Activated CD8-positive, alpha-beta T cell treated with anti-CD3 and anti-CD28 coated beads for 36 hours (primary cell): ENCODE measurements at places on chromosomes 7 and 10. TPM values are rescaled to one million over a fixed set of nuclear protein-coding genes. Genes with fewer than 3 reads are reported as not detected.
A peak's percentile ranks its signal among the peaks of the same experiment; 100 is the strongest.

- no peak for DNase-seq
- no peaks in the 10 kb centered on the region for H3K27me3 ChIP-seq
- H3K4me1 ChIP-seq: no peaks in the 10 kb centered on the region
- H3K36me3 ChIP-seq: no peaks in the 10 kb centered on the region
- H3K4me3 ChIP-seq: no peak overlapping the region
Measured at GRCh38 chr10:81569488-81569887, 305.5 kb upstream of the NRG3 start.

DNA sequence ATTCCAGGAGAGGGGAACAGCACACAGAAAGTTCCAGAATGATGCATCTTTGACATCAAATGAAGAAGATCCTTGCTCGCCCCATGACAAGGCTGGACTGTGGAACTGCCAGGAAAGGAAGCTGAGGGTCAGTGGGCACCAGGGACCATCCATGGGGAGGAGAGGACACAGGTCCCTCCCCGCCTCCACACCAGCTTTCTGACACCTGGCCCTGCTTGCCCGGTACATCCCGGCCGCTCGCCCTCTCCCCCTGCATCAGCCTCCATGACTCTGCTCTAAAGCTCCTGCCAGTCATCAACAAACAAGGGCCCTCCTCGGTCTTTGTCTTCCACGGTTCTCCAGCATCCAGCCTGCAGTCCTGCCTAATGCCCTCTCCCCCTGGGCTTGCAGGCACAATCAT lies 222.3 kb downstream of the GRID1 start:
- no peaks in the 10 kb centered on the region for H3K4me1 ChIP-seq
- H3K36me3 ChIP-seq: no peaks in the 10 kb centered on the region
- H3K27ac ChIP-seq: no peak overlapping the region

DNA sequence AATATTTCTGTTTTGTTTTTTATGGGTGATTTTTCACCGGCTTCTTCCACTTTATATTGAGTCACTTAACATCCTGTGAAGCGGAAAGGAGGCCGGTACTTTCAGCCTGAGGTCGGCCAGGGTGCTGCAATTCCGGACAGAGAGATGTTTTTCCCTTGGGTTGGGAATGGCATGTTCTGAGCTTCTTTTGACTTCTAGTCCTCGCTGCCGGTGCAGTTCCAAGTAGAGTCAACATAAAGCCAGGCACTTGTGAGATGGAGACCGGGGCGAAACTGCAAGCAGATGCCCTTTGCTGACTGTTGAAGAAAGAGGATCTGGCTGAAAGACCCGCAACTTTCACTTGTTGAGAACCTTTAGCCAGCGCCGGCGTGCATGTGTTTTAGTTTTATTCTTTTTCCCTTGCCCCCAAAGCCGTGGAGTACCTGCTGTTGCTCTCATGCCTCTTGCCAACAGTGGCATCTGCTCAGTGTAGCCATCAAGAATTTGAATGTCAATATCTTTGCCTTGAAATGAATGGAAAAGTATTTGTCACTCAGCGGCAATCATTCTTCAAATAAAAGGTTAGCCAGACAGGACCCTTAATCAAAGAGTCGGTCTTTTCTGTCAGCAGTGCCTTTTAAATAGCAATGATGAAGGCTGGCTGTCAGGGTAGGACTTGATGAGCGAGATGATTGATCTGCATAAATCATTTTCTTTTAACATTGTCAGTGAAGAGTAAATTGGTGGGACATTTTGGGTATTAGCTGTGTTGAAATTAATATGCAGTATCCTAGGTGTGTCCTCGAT lies 351.2 kb downstream of the LRMDA start:
- no peak overlapping the region for H3K27ac ChIP-seq
- H3K27me3 ChIP-seq: peaks cover 8% of the 10 kb centered on the region
- no peaks in the 10 kb centered on the region for H3K36me3 ChIP-seq
- no peaks in the 10 kb centered on the region for H3K4me1 ChIP-seq

DNA sequence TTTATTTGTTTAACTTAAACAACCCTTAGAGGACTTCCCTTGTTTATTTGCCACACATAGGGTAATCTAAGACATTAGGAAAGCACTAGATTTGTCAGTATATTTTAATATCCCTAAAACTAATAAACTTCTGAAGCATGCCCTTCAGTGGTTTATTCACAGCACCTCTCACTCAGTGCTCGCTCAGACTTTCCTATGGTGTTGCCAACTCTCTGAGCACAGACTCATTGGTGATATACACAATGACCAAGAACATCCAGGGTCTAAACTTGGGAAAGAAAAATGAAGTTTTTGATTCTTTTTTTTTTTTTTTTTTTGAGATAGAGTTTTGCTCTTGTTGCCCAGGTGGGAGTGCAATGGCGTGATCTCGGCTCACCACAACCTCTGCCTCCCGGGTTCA lies 82.2 kb downstream of the RAB11FIP2 start:
- no peak for DNase-seq
- no peak overlapping the region for H3K27ac ChIP-seq
- no peak overlapping the region for H3K4me3 ChIP-seq
- H3K27me3 ChIP-seq: peaks cover 17% of the 10 kb centered on the region
- H3K36me3 ChIP-seq: no peaks in the 10 kb centered on the region
- H3K4me1 ChIP-seq: no peaks in the 10 kb centered on the region

GRCh38 chr10:69088801-69089501 lies 1.0 kb downstream of the SRGN start:
- H3K4me3 ChIP-seq: peak overlapping the region; percentile 98
- H3K4me1 ChIP-seq: peaks cover 58% of the 10 kb centered on the region
- DNase-seq: peak; percentile 57
- H3K36me3 ChIP-seq: peaks cover 48% of the 10 kb centered on the region

DNA sequence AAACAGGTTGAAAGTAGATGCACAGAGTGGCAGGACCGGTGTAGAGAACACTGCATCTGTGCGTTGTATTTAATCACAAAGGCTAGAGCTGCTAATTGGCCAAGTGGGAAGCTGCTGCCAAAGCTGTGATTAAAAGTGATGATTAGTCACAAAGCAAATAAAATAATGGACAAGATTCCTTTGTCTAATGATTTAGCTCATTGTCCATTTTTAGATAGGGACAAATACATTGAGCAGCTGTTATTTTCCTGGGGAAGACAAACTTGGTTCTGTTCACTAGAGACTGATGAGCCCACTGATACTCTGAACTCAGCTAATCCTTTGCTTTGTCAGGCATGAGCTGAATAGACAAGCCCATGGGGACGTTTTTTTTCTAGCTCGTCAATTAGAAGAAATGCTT lies 19.7 kb downstream of the UBE3C start:
- H3K27me3 ChIP-seq: no peaks in the 10 kb centered on the region
- DNase-seq: no peak
- no peak overlapping the region for H3K4me3 ChIP-seq
- H3K4me1 ChIP-seq: peaks cover 40% of the 10 kb centered on the region

The DENND2A gene
- total RNA-seq: not detected

The FEZF1 gene
- not detected for total RNA-seq

The CEP55 gene
- total RNA-seq: 44.6 TPM

DNA sequence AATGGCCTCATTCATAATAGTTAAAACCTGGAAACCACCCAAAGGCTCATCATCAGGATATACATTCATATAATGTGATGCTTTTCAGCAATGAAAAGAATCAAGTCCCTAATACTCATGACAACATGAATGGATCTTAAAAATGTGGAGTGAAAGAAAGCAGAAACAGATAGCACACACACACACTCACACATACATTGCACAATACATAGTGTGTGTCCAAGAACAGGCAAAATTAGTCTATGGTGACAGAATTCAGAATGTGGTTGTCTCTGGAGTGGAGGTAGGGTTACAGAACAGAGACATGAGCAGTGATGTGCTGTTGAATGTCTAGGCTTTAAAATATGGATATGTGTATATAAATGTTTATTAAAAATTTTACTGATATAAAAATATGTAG lies 419.9 kb upstream of the PCDH15 start:
- H3K4me1 ChIP-seq: no peaks in the 10 kb centered on the region
- no peaks in the 10 kb centered on the region for H3K27me3 ChIP-seq
- DNase-seq: no peak
- no peak overlapping the region for H3K27ac ChIP-seq

The TMEM184A gene
- not detected for total RNA-seq

GRCh38 chr7:31986878-31987518 lies 83.2 kb downstream of the PDE1C start:
- no peaks in the 10 kb centered on the region for H3K27me3 ChIP-seq
- H3K27ac ChIP-seq: no peak overlapping the region
- no peaks in the 10 kb centered on the region for H3K36me3 ChIP-seq
- no peaks in the 10 kb centered on the region for H3K4me1 ChIP-seq
- H3K4me3 ChIP-seq: no peak overlapping the region

DNA sequence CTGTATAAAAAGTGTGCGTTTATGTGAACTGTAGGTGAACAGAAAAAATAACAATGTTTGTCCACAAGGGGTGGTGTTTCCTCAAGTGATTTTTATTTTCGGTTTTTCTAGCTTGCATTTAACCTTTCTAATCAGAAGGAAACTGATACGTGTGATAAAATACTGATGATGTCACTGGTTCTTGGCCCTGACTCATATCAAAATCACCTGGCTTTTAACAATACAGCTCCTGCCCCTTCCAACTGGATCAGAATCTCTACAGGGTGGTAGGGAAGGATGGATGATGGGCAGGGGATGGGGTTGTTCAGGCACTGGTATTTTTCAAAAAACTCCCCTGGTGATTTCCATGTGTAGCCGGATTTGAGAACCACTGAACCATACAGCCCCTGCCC lies 10.9 kb downstream of the NPFFR1 start:
- H3K36me3 ChIP-seq: no peaks in the 10 kb centered on the region
- H3K4me1 ChIP-seq: peaks cover 14% of the 10 kb centered on the region
- peak; percentile 20 for DNase-seq
- H3K27me3 ChIP-seq: no peaks in the 10 kb centered on the region
- no peak overlapping the region for H3K4me3 ChIP-seq
- peak overlapping the region; percentile 52 for H3K27ac ChIP-seq

GRCh38 chr7:125396466-125397151 lies 467.0 kb upstream of the POT1 start:
- H3K36me3 ChIP-seq: no peaks in the 10 kb centered on the region
- H3K27ac ChIP-seq: no peak overlapping the region
- H3K4me1 ChIP-seq: no peaks in the 10 kb centered on the region
- no peaks in the 10 kb centered on the region for H3K27me3 ChIP-seq

The AEBP1 gene
- total RNA-seq: 29.1 TPM

- H3K4me1 ChIP-seq: no peaks in the 10 kb centered on the region
- H3K27me3 ChIP-seq: no peaks in the 10 kb centered on the region
- DNase-seq: no peak
Measured at GRCh38 chr10:105609451-105609850, 968.4 kb downstream of the SORCS3 start.

The CRYGN gene
- 0.90 TPM for total RNA-seq

DNA sequence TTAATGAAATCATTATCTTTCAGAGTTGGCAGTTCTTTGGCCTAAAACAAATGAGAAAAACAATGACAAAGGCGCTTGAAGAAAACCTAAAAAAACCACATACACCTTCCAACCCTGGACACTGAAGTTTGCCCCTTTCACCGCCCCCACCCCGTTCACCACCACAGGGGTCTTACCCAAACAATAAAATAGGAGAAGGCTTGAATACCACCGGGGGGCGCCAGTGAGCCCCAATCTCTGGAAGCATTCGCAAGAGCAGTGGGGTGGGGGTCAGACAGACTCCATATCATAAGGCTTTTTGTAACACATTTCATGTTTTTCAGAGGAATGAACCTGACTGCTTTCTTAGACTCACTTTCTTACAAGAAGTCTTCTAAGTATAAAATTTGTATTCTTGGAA lies 163.6 kb downstream of the PIP4K2A start:
- peak overlapping the region; percentile 63 for H3K27ac ChIP-seq
- H3K36me3 ChIP-seq: peaks cover 45% of the 10 kb centered on the region
- peak; percentile 85 for DNase-seq
- peaks cover 29% of the 10 kb centered on the region for H3K4me1 ChIP-seq

- H3K36me3 ChIP-seq: no peaks in the 10 kb centered on the region
- H3K4me1 ChIP-seq: peaks cover 43% of the 10 kb centered on the region
- no peaks in the 10 kb centered on the region for H3K27me3 ChIP-seq
- no peak overlapping the region for H3K27ac ChIP-seq
- no peak for DNase-seq
Measured at GRCh38 chr10:35412003-35412723, 75.9 kb downstream of the CCNY start.

DNA sequence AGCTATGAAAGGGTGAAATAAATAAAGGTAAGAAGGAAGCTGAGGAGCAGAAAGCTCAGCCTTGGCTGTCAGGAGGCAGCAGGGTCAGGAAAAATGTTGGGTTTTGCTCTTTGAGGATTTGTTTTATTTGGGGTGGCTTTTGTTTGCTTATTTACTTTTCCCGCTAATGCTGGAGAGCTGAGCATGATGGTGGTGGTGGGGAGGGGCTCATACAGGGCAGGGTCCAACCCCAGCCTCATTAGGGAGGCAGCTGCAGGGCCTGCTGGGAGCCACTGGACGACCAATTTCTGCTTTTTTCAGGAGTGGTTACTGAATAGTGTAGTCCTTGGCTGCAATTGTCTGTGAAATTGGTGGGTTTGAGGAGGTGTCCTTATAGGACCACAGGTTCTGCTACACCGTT lies 36.3 kb downstream of the CCM2 start:
- H3K4me3 ChIP-seq: peak overlapping the region; percentile 32
- peaks cover 45% of the 10 kb centered on the region for H3K36me3 ChIP-seq
- DNase-seq: no peak
- peaks cover 74% of the 10 kb centered on the region for H3K4me1 ChIP-seq

DNA sequence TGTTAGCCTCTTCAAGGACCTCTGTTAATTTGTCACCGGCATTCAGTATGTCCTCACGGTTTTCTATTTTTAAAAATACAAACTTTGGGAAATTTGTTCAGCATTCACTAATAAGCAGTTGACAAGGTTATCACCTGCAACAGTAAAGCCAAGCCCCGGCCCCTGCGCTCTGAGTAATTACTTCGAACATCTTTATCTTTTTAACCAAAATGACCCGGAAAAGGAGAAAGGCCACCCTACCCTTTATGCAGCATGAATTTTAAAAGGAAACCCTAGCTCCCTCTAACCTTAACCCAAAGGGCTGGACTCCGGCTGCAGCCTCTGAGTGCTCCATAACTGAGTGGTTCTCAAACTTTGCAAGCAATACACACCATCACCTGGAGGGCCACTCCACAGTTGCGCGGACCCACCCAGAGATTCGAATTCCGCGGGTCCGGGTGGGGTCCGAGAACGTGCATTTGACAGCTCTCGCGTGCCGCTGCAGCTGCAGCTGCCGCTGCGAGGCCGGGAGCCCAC lies 940 bp downstream of the NSMCE4A start:
- peaks cover 23% of the 10 kb centered on the region for H3K4me1 ChIP-seq
- no peaks in the 10 kb centered on the region for H3K27me3 ChIP-seq
- peaks cover 25% of the 10 kb centered on the region for H3K36me3 ChIP-seq
- DNase-seq: no peak
- peak overlapping the region; percentile 49 for H3K27ac ChIP-seq
- peak overlapping the region; percentile 86 for H3K4me3 ChIP-seq

GRCh38 chr10:79273604-79274003 lies 73.7 kb upstream of the PPIF start:
- H3K27ac ChIP-seq: no peak overlapping the region
- DNase-seq: no peak
- no peak overlapping the region for H3K4me3 ChIP-seq
- peaks cover 1% of the 10 kb centered on the region for H3K4me1 ChIP-seq
- peaks cover 5% of the 10 kb centered on the region for H3K36me3 ChIP-seq
- no peaks in the 10 kb centered on the region for H3K27me3 ChIP-seq

The SPDYE9 gene
- not detected for total RNA-seq

GRCh38 chr10:51956822-51957221 lies 257.4 kb upstream of the CSTF2T start:
- no peak overlapping the region for H3K4me3 ChIP-seq
- H3K4me1 ChIP-seq: no peaks in the 10 kb centered on the region
- no peak for DNase-seq
- no peak overlapping the region for H3K27ac ChIP-seq
- peaks cover 9% of the 10 kb centered on the region for H3K27me3 ChIP-seq
